ENCODE measurements at places on chromosomes 2 and 18. TPM values are rescaled to one million over a fixed set of nuclear protein-coding genes. Genes with fewer than 3 reads are reported as not detected.

- no peaks in the 10 kb centered on the region for H3K27me3 ChIP-seq
- peak; percentile 10 for DNase-seq
- peak overlapping the region; percentile 89 for H3K4me3 ChIP-seq
- H3K36me3 ChIP-seq: no peaks in the 10 kb centered on the region
- peaks cover 55% of the 10 kb centered on the region for H3K4me1 ChIP-seq
- H3K27ac ChIP-seq: peak overlapping the region; percentile 89
Observed at GRCh38 chr18:46070815-46071652, 1.0 kb downstream of the PSTPIP2 start.

DNA sequence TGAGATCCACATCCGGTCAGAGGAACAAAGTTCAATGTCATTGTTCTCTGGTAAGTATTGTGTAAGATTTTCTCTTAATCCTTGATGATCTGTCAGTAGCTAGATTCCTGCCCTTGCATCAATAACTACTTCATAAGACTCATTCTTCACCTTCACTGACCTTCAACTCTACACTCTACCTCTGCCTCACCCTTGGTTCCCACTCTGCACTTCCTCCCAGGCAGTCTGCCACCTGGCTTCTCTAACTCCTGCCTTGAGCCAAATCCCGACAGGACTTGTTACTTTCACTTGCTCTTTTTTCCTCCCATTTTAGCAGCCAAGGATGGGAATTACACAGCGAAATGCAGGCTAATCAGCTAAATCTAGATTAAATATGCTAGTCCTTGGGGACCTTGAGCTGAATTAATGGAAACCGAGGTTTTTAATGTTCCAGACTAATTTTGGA is 190.7 kb downstream of the DLGAP1 start:
- no peaks in the 10 kb centered on the region for H3K27me3 ChIP-seq
- no peak for DNase-seq
- no peaks in the 10 kb centered on the region for H3K36me3 ChIP-seq
- H3K4me1 ChIP-seq: no peaks in the 10 kb centered on the region
- H3K4me3 ChIP-seq: no peak overlapping the region

GRCh38 chr18:3578621-3579020 is 128.6 kb downstream of the TGIF1 start:
- no peak overlapping the region for H3K27ac ChIP-seq
- no peak for DNase-seq
- H3K4me3 ChIP-seq: no peak overlapping the region
- no peaks in the 10 kb centered on the region for H3K4me1 ChIP-seq
- no peaks in the 10 kb centered on the region for H3K36me3 ChIP-seq

GRCh38 chr2:207097278-207097677 is 68.5 kb downstream of the KLF7 start:
- no peaks in the 10 kb centered on the region for H3K27me3 ChIP-seq
- peaks cover 13% of the 10 kb centered on the region for H3K4me1 ChIP-seq
- no peak for DNase-seq

DNA sequence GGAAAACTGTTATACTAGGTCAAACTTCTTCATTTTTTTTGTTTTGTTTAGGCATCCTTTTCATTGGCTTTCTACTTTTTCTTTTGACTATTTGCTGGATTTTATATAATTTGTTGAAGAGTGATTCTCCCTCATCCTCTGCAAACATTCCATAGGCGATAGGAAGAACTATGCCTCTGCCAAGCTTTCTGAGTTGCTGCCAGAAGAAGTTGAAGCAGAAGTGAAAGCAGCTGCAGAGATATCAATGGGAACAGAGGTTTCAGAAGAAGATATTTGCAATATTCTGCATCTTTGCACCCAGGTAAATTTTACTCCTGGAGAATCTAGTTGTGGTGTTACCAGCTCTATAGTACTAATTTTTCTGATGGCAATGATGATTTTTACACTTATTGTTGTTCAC is 25.4 kb downstream of the NOP58 start:
- H3K4me1 ChIP-seq: no peaks in the 10 kb centered on the region
- H3K27ac ChIP-seq: no peak overlapping the region
- no peak for DNase-seq

C1GALT1C1L gene
- not detected for polyA plus RNA-seq
